Pancreas (tissue), 10 donors: ENCODE measurements at places on chromosomes 12 and 14. TPM values are rescaled to one million over a fixed set of nuclear protein-coding genes. Genes with fewer than 3 reads are reported as not detected.

DNA sequence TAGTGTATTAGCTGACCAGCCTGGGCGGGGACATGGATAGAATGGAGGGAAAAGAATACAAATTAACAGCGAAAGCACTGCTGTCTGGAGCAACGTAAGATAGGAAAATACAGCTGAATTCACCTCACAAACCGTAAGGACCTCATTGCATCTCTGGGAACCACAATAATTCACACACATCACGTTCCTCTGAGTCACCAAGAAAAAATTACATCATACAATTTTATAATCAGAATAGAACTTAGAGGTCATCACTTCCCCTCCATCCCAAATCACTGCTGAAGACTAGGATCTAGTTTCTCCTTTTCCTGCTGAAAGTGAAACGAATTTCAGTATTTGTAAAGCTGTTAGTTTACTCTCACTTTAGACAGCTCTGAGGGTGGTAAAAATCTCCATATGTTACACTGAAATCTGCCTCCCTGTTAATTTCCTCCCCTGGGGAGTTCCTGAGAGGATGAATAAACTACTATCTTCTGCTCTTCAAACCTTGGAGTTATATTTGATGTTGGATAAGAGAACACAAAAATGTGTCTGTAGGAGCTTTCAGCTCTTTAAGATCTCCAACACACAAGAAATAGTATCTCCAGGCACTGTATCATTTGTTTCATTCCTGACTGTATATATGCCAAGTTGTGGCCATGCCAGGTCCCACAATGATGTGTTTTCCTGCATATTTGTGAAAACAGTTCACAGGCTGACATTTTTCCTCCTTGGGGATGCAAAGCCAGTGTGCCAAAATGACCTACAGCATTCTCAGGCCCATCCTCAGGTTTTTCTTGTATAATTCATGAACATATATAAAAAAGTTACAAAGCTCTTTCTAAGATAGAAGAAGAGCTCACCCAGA lies 63.8 kb upstream of the SSTR1 start:
- no peak for DNase-seq

GRCh38 chr14:58762629-58763028 lies 124.9 kb downstream of the DACT1 start:
- no peak for DNase-seq

DNA sequence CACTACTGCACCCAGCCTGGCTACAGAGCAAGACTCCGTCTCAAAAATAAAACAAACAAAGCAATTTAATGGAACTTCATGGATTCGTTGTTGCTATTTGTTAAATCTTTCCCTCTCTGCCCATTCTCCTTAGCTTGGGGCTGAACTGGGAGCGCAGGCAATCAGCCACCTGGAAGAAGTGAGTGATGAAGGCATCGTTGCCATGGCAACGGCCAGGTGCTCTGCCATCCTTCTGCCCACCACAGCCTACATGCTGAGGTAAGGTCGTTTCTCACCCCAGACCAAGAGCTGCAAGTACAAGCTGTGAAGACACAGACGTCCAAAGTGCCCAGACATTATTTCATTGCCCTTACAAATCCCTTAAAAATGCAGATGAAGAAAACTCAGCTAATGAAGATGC lies 19.1 kb downstream of the AMDHD1 start:
- DNase-seq = no peak

GRCh38 chr14:36021030-36021422 lies 155.5 kb downstream of the PTCSC3 start:
- DNase-seq = no peak

DNA sequence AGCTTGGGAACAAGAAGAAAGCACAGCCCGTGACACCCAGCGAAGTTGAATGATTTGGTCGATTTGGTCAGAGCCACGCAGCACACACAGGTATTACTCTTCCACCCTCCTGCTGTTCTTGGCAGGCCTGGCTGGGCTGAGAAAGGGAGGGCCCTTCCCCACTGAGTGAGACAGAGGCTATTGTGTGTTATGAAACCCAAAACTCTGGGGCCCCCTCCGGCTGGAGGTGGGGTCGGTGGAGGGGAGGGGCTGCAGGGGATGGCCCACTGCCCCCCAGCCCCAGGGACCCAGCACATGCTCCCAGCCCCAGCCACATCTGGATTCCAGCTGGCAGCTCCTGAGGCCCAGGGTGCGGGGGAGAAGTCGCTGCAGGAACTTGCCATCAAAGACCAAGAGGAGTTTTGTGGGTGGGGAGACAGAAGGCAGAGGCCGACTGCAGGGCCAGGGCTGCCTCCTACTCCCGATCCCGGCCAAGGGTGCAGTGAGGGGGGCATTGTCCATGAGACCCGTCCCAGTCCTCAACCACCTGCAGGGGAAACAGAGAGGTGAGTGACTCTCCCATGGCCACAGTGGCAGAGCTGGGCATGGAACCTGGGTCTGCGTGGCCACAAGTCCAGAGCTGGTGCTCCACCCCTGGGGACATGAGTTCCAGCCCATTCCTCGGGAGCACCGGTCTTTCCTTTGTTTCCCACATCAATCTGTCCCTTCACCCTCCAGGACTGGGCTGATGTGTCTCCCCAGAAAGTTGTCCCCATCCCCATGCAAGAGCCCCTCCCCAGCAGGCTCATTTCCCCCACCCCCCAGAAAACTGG lies 8.7 kb downstream of the TMEM119 start:
- DNase-seq = no peak

DNA sequence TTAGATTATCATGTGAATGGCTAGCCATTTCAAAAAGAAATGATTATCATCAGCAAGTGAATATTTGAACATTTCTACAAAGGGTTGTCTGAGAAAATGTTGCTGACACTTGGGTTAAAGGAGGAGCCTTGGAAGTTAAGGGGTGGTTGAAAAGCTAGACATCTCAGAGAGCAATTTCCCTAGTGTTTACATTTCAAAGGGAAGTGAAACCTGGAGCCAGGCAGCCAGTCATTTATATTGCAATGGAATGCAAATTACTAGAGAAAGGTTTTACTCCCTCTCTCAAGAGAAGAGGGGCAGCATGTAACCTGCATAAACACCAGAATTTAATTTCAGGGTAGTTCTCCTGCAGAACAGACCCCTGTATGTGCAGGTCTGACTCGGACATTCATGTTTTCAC lies 279.0 kb downstream of the SLC16A7 start:
- no peak for DNase-seq

- no peak for DNase-seq
Measured at GRCh38 chr14:32603992-32604565, 275.0 kb downstream of the AKAP6 start.

DNA sequence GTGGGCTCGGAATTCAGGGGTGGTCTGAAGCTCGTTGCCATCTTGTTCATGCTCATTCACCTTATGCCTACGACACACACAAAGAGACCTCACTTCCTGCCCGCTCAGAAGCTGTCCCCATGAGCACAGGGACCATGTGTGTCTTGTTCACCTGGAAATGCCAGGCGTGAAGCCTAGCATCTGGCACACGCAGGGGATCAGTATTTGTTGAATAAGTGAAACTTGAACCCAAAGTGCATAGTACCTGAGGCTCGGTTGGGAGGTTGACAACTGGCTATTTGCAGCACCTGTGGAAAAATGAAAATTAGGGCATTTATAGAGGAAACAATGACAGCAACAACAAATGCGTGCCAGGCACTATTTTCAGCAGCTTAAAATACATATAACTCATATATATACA lies 5.4 kb downstream of the C12orf43 start:
- DNase-seq = no peak

- no peak for DNase-seq
Measured at GRCh38 chr14:71181215-71182003, 274.1 kb downstream of the PCNX1 start.

DNA sequence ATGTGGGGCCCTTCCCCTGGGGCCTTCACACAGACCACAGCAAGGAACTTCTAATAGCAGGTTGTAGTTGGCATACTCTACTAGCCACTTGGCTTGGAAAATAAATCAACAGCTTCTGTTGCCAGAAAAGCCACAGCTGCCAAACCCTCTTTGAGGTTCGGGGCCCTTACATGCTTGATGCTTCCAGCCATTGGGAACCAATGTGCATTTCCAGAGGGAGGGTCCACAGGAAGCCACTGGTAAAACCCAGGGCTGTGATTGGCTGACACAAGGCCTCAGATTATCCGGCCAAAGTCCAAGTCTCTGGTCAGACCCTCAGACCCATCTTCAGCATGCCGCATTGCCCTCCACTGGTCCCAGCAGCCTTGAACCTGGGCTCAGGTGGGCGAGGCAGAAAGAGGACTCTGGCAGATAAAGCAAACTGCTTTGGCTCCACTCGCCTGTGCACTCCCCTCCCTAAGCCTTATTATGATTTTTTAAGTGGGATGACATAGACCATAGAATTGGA lies 214.4 kb downstream of the BCL11B start:
- no peak for DNase-seq

DNA sequence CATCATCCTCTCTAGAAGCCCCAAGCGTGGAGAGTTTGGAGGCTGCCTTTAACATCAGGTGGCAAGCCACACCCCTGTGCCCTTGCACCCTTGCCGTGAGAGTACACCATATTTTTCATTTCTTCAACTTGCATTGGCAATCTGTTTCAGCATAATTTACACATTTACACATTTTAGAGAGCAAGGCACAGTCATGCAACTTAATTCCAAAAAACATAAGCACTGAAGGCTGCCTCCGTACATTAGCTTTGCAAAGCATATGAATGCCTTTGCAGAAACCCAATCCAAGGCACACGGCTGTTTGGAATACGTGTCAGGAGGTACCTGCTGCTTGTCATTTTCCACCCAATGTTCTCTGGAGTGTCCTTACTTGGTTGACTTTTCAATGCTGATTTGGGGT lies 833.1 kb downstream of the VRK1 start:
- DNase-seq = no peak

DNA sequence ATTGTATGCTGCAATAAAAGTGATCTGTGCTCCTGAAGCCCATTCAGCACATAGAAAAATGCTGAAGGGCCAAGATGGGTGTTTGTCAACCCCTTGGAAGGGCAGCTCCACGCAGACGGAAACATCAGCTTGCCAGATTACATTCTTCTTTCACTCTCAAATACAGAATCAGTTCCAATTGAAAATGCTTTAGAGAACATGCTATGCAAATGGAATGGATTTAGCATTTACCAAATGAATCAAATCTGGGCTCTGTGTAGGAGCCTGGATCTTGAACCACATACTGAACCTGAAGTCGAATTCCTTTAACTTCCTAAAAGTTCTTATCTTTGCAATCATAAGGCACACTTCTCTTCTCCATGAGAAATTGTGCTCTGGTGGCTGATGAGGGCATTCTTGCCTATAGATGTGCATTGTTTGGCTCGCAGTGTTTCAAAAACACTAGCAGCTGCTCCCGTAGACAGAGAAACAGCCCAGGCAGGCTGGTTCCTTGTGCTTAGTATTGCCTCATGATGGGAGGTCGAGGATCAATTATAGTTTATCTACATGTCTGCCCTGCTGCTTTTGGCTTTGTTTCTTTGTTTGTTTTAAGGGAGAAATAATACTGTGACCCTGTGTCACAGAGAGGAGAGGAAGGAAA lies 489.8 kb upstream of the FLRT2 start:
- DNase-seq = no peak

DNA sequence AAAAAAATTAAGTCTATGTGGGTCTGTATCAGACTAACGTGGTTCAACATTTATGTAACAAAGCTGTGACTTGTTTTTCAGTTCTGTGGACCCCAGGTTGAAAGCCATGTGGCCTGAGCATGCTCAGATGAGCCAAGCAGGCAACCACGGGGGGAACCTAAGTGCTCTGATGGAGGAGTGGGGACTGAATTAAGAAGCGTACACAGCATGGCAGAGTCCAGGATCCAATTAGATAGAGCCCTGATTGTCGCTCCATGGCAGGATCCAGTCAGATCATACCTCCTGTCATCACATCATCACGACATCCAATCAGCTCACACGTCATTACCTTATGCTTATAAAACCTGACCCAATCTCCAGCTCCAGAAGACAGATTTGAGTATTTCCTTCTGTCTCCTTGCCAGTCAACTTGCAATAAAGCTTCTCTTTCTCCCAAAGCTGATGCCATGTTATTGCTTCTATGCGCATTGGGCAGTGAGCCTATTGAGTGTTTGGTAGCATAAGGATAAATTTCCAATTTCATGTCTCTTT lies 1013.1 kb upstream of the TMEM132C start:
- no peak for DNase-seq

DNA sequence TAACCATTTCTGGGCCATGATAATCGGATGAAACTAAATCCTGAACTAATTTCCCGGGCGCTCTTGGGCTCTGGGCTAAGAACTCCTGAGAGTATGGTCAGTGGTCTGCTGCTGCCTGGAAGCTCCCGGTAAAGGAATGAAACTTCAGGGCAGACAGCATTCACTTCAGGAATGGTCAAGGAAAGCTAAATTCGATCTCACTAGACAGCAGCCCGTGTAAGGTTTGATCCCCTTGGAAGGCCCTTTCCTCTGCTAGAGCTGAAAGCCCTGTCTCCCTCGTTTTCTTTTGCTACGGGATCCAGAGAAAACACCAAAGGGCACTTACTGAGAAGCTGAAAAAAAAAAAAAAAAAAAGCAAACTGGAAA lies 680 bp downstream of the ASB8 start:
- no peak for DNase-seq

SYNE2 gene
- total RNA-seq = 55.7 TPM

LYZ gene
- 44.3 TPM for total RNA-seq

FITM1 gene
- 2.8 TPM for total RNA-seq

ATXN2 gene
- 15.4 TPM for total RNA-seq

NOXRED1 gene
- total RNA-seq = 0.46 TPM

PROX2 gene
- not detected for total RNA-seq

SERPINA9 gene
- not detected for total RNA-seq
